ENCODE measurements at places on chromosomes 3 and 15. TPM values are rescaled to one million over a fixed set of nuclear protein-coding genes. Genes with fewer than 3 reads are reported as not detected.

The PPARG gene
- total RNA-seq, result 44.2 TPM

DNA sequence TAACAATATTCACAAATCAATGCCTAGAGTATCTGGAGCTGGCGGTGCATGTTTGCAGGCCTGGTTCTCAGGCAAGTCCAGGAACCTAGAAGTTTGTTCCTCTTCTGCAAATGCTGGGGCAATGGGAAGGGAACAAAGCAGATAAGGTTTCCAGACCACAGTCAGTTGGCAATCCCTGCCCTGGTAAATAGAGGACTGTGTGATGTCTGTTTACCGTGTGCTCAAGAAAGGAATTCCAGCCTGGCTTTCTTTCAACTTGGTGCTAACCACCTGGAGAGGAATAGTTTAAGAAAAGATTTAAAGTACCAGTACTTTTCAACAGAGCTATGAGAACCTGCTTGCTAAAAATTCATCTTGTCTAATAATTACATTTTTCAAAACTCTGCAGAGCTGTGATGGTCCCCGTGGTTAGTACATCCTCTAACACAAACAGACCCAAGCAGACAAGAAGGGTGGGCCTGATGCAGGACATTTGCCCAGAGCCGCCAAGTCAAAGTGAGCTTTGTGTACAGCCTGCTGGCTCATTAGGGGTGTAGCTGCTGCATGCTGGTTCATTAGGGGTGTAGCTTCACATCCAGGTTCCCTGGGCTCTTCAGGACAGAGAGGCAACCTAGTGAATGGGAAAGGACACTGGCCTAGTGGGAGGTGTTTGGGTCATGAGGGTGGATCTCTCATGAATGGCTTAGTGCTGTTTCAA is 220.5 kb downstream of the SQOR start:
- DNase-seq, result no peak
- H3K27ac ChIP-seq, result no peak overlapping the region
- no peak overlapping the region for H3K4me3 ChIP-seq

GRCh38 chr3:194730365-194730764 is 44.7 kb downstream of the FAM43A start:
- no peak for DNase-seq
- no peaks in the 10 kb centered on the region for H3K4me1 ChIP-seq
- H3K4me3 ChIP-seq, result no peak overlapping the region
- no peaks in the 10 kb centered on the region for H3K36me3 ChIP-seq
- no peak overlapping the region for H3K27ac ChIP-seq
- no peaks in the 10 kb centered on the region for H3K27me3 ChIP-seq

DNA sequence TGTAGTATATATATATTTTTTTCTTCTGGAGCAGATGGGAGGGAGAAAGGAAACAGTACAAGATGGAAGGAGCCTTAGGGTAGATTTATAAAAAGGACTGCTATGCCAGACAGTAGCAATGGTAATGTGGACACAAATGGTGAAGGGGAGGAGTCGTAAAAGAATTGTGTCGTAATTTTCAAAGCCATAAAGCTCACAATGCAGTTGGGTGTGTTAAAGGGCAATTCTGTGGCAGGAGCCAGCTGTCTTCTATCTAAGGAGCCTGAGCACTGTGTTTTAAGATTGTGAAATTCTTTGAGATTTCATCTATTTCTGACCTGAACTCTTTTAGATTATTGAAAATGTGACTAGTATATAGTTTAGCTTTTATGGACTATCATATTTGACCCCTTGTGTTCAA is 58.9 kb downstream of the CNOT10 start:
- H3K4me1 ChIP-seq, result no peaks in the 10 kb centered on the region
- no peak overlapping the region for H3K27ac ChIP-seq
- H3K36me3 ChIP-seq, result no peaks in the 10 kb centered on the region
- DNase-seq, result no peak
- no peak overlapping the region for H3K4me3 ChIP-seq
- H3K27me3 ChIP-seq, result no peaks in the 10 kb centered on the region

The SLC51A gene
- total RNA-seq, result not detected

DNA sequence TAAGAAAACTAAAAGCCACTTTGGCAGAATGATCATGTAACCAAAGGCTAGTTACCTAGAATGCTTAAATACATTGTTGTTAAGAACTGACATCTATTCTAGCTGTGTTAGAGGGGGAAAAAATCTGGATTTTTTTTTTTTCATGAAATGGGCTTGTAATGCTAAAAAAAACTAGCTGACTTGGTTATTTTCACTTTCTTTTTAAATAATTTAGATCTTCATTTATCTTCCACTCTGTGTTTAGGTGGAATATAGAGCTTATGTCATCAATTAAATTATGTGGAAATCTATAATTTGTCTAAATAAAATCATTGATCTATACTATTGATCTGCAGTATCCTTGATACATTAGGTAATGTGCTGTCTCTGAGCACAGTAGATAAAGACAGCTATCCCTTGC is 217.4 kb downstream of the TCF12 start:
- H3K4me1 ChIP-seq, result no peaks in the 10 kb centered on the region
- no peak overlapping the region for H3K27ac ChIP-seq
- no peaks in the 10 kb centered on the region for H3K36me3 ChIP-seq
- no peaks in the 10 kb centered on the region for H3K27me3 ChIP-seq

The FOXB1 gene
- not detected for total RNA-seq

The EFL1 gene
- total RNA-seq, result 22.9 TPM

Measured in breast epithelium (tissue), 4 donors.